ENCODE measurements at places on chromosomes 7 and 10.
A peak's percentile ranks its signal among the peaks of the same experiment; 100 is the strongest.

GRCh38 chr10:75976681-75977080, 545.3 kb downstream of the LRMDA start:
- no peak for DNase-seq

DNA sequence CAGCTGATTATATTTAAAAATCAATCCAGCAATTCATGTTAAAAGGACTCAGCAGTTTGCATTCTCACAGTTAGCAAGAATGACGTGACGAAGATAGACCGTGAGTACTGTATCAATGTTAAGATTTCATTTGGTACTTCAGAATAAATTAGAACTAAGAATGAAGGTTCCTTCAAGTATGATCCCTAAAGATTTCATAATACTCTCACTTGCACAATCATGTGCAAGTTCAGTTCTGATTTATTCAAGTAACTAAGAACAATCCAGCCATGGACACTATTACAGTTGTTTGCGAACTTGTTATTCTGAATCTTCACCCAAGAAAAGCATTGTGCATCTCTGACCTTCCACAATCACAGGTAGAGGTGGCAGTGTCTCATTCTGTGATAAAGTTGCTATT, 7.7 kb downstream of the RHEB start:
- no peak for DNase-seq

DNA sequence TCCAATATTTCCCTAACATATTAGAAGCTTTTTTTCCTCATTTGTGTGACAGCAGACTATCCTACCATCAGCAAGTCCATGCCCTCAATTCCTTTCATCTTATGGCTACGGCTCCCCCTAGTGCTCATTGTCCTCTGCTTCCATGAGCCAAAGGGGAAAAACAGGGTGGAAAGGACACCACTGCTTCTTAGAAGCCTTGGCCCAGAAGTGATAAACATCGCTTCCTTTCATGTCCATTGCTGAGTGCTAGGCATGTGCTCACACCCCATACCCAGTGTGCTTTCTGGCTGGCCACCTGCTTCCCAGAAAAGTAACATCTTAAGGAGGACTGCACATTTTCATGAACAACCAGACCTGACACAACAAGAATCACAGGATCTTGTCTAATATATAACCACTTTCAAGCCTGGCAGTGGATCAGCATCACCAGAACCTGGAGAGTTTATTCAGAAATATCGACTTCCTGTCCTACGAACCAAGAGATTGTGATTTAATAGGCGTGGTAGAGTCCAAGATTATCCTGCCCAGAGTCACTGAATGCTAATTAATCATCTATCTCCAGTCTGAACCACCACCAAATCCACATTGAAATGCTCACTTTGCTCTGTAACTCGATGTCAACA, 650.5 kb upstream of the SORCS1 start:
- peak; percentile 70 for DNase-seq

DNA sequence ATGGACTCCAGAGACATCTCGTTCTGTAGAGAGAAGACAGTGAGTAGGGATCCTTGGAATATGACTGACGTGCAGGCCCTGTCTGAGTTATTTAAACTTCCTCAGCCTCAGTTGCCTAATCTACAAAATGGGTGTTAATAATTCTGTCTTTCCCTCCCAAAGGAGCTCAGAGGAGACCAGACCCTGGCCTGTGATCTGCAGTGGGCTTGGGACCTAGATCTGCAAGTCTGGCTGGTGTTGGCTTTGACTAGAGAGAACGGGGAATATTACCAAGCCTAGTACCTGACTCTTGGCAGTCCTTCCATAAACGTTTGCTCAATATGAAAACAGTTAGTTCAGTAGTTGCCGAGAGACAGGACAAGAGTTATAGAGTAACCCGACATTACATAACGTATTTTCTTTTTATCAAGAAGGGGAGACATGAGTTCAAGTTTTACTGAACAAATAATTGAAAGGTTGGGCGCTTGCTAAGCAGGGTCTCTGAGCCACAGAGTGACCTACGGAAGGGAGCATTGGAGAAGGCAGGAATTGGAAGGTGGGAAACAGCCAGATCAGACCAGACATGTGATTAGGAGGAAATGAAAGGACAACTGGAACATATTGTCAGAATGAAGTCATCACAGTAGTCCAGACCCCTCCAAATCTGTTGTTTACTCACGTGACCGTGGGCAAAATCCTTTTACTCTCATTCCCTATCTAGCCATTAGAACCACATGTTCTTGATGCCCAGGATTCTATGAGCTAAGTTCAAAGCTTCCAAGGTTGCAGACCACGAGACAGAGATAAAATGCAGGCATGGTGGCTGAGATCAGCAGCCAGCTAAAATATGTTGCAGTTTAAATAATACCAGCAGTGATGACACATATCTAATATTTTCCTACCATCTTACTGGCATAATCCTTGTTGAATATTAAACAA, 10.9 kb upstream of the CYP3A4 start:
- no peak for DNase-seq

DNA sequence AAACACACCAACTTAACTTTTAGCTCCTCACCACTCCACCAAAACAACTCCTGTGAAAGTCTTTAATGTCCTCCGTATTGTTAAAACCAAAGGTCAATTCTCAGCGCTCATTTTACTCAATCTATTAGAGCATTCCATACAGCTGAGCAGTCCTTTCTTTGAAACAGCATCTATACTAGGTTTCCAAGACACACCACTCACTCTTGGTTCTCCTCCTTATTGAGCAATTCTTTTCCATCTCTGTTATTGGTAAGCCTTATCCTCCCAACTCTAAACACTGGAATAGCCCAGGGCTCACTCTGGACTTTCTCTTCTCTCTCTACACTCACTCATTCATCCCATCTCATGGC, 34.9 kb downstream of the COA1 start:
- DNase-seq = peak; percentile 54

- no peak for DNase-seq
Observed at GRCh38 chr7:117875566-117875965, 2.3 kb upstream of the CTTNBP2 start.

DNA sequence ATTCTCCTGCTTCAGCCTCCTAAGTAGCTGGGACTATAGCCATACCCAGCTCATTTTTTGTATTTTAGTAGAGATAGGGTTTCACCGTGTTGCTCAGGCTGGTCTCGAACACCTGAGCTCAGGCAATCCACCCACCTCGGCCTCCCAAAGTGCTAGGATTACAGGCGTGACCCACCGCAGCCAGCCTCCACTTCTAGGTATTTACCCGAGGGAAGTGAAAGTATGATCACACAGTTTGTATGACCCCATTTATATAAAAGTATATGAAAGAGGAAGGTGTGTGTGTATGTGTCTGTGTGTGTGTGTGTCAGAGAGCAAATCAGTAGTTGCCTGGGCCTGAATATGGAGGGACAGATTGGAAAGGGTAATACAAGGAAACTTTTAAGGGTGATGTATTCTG, 2.0 kb upstream of the PURB start:
- no peak for DNase-seq

GRCh38 chr7:150471886-150472285, 21.5 kb downstream of the GIMAP8 start:
- no peak for DNase-seq

GRCh38 chr7:11373546-11374142, 400.0 kb downstream of the PHF14 start:
- DNase-seq = no peak

- no peak for DNase-seq
Observed at GRCh38 chr7:15228831-15229230, 326.3 kb upstream of the DGKB start.

- DNase-seq = no peak
Observed at GRCh38 chr10:128522551-128523308, 396.5 kb upstream of the MKI67 start.

- DNase-seq = peak; percentile 14
Observed at GRCh38 chr10:88865281-88865876, 13.7 kb upstream of the ANKRD22 start.

DNA sequence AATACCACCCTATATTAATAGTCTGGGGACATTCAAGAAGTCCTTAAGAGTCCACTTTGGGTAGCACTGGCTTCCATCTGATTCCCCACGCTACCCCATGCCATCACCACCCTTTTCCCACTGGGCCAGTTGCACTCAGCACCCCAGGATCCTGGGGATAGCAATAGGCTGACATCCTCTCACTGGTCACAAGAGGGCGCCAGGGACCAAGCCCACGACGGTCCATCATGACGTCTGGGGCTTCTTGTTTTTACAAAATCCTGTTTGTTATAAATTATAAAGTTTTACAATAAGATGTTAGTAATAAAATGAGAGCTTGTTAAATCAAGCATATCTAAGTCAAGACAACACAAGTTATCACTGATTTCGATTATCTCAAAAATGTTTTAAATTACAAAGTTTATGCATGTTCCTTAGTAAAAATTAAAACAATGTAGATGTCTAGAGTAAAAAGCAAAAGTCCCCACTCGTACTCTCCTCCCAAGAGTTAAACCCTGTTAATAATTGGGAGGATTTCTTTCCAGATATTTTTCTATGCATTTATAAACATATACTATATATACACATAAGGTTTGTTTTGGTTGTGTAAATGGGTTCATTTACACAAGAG, 15.4 kb downstream of the GPNMB start:
- peak; percentile 90 for DNase-seq

- DNase-seq = no peak
Observed at GRCh38 chr10:78450807-78451485, 417.3 kb downstream of the RPS24 start.

- no peak for DNase-seq
Observed at GRCh38 chr7:11642276-11642675, 189.7 kb downstream of the THSD7A start.

- DNase-seq = no peak
Observed at GRCh38 chr10:123772645-123773508, 106.7 kb downstream of the GPR26 start.

DNA sequence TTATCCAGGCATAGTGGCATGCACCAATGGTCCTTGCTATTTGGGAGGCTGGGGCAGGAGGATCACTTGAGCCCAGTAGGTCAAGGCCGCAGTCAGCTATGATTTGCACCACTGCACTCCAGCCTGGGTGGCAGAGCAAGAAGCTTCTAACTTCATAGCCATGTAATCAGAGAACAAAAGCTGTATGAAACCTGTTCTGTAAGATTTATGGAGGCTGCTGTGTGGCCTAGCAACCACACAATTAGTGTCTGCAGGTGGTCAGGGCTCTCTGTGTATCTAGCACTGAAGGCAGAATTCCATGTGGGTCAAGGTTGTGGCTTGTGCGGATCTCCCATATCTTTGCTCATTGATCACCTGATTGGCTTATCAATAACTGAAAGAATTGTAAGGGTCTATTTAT, 221.5 kb upstream of the FOXK1 start:
- no peak for DNase-seq

GRCh38 chr7:156889089-156889488, 3.9 kb downstream of the LMBR1 start:
- DNase-seq = no peak

GRCh38 chr10:106711313-106711906, 453.1 kb downstream of the SORCS1 start:
- peak; percentile 16 for DNase-seq

GRCh38 chr7:9017286-9017685, 583.9 kb downstream of the NXPH1 start:
- DNase-seq = no peak

DNA sequence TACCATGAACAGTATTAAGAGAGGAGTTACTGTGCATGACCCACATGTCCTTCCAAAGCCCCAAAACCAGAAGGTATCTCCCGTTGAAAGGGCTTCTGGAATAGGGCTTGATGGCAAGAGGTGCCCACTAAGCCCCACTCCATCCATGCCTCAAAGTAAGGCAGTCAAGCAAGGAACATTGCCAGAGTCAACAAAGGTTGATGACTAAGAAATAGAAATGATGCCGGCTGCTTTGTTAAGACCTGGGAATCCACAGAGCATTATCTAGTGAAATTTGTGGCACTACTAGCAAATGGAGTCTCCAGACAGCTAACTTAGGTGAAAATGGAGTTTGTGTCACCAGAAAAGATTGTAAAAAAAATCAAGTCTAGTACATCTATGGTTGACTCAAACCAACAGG, 6.2 kb downstream of the SFR1 start:
- DNase-seq = no peak

- no peak for DNase-seq
Observed at GRCh38 chr7:86966916-86967315, 92.5 kb downstream of the ELAPOR2 start.

- DNase-seq = no peak
Observed at GRCh38 chr7:94856643-94857042, 50.8 kb upstream of the PPP1R9A start.

DNA sequence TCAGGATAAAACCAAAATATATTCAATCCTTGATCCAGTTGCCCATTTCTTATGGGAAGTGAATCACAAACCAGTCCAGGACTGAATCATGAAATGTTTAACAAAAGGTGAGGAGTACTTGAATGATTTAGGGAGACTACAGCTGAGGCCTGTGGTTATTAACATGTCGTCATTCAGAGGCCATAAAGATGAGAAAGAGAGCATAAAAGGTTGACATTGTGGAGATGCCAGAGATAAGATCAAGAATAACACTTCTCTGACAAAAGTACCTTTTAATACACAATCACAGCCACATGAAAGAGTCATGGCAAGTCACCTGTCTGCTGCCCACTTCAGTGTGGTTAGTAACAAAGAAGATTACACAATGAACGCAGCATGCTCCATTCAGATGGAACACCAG, 1195.7 kb upstream of the SORCS1 start:
- no peak for DNase-seq

DNA sequence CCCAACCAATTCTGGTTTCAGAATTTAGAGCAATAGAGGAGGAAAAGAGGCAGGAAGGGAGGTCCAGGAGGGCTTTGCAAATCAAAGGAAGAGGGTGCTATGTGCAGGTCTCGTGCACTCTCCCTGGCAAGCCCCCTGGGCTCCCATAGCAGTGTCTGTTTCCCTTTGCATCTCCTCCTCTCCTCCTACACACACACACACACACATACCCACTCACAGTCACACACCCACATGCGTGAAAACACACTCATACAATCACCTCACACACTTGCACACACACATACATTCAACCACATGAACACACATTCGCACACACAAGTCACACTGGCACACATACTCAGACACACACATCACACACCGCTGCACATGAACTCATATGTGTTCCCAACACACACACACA, 105.3 kb downstream of the OAT start:
- no peak for DNase-seq

- DNase-seq = peak; percentile 62
Observed at GRCh38 chr7:100372256-100372655, 1.0 kb upstream of the PILRA start.

DNA sequence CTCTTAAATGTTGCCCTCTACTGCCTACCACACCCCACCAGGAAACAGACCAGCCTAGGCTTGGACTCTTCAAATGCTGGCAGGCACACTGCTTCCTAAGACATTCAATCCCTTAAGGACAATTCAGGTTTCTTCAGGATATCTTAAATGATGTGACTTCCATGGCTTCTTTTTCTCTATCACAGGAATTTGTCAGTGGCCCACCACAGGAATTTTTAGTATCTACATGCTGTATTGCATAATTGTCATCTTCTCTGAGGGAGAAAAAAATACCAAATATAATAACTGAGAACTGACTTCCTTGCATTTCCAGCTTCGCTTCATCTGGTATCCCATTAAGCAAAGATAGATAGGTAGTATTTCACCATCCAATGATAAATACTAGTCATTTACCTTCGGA, 129.3 kb downstream of the WNT2 start:
- peak; percentile 42 for DNase-seq

Measured in AG20443 (cell line).